ENCODE measurements at places on chromosomes 12 and 14.
A peak's percentile ranks its signal among the peaks of the same experiment; 100 is the strongest.

DNA sequence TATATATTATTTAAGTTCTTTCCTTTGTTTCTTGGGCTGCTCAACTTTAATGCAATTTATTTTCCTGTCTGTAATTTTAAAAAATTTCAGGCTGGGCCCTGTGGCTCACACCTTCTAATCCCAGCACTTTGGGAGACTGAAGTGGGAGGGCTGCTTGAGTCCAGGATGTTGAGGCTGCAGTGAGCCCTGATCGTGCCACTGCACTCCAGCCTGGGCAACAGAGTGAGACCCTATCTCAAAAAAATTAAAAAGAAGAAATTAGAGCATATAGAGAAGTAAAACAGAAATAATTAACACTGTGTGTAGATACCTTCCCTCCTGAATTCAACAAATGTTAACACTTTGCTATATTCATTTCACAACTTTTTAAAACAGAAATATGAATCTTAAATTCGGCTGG is 74.2 kb downstream of the DENND5B start:
- DNase-seq = no peak

- peak; percentile 82 for DNase-seq
These were observed at the start of gene HIP1R for GRCh38 chr12:122834921-122835749. Gene HIP1R (plus strand): TSS chr12:122835457. CDS start chr12:122835551, 94 bp downstream.

- peak; percentile 53 for DNase-seq
These were observed 26.3 kb downstream of the ITGA7 start for GRCh38 chr12:55681142-55682077.

DNA sequence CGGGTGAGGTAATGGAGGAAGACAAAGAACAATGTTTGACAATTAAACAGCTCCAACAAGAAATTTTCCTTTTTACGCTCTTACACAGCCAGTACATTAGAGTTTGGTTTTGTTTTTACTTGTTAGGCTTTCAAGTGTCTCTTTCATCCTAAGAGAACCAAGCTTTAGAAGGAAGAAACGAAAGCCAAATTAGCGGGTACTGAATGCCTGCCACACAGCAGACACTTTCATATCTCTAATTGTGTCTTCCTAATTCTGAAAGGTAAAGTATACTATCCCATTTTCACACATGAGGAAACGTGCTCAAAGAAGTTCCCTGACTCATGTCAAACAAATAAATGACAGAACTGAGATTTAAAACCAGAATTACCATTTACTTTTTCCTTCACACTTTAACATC is 65.0 kb downstream of the CDK17 start:
- DNase-seq = no peak
